ENCODE measurements at places on chromosomes 3 and 15.

DNA sequence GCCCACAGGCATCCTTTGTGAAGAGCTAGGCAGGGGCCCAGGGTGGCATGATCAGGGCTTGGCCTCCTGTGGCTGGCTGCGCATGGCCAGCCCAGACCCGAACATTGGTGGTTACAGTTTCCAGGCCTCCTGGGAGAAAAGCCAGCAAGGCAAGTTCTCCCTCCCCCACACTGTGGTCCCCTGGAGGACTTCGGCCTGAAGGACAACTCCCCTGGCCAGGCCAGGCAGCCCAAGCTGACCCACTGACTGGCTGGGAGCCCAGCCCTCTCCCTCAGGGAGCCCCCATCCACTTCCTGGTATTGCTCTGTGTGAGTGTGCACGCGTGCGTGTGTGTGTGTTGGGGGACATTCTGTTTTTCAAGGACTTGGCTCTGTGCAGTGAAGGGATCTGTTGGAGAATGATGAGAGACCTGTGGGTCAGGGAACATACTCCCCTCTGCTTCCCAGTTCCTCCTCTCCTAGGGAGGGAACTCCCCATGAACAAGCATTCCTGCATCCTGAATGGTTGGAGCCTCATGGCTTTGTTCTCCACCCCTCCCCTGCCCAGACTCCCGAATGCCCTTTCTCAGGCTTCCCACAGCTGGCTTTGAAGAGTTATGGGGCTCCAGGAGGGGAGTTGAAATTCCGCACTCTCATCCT, 29.5 kb downstream of the CORO2B start:
- DNase-seq: no peak

- no peak for DNase-seq
These were observed 44.4 kb upstream of the LARS2 start for GRCh38 chr3:45343947-45344346.

- no peak for DNase-seq
These were observed 237.6 kb upstream of the CHRNA7 start for GRCh38 chr15:31792611-31793199.

GRCh38 chr15:63049783-63050371, 7.3 kb downstream of the TPM1 start:
- no peak for DNase-seq

- DNase-seq: no peak
These were observed 23.6 kb upstream of the BSN start for GRCh38 chr3:49530701-49531100.

DNA sequence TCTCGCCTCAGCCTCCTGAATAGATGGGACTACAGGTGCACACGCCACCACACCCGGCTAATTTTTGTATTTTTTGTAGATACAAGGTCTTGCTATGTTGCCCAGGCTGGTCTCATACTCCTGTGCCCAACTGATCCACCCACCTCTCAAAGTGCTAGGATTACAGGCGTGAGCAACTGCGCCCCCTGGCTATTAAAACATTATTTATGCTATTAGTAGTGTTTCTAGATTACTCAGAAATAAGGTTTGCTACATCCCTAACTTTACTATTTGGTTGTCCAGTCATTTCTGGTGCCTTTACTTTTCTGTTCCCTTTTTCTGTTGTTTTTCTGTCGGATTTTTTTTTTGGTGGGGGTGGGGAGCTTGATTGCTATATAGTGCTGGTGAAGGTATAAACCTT, 393.6 kb upstream of the TPM1 start:
- DNase-seq: no peak

- DNase-seq: no peak
These were observed 525.5 kb downstream of the ZIC1 start for GRCh38 chr3:147934451-147935180.

- no peak for DNase-seq
These were observed 37.2 kb downstream of the TIGIT start for GRCh38 chr3:114331007-114331406.

- no peak for DNase-seq
These were observed 11.6 kb downstream of the THBS1 start for GRCh38 chr15:39592500-39592899.

DNA sequence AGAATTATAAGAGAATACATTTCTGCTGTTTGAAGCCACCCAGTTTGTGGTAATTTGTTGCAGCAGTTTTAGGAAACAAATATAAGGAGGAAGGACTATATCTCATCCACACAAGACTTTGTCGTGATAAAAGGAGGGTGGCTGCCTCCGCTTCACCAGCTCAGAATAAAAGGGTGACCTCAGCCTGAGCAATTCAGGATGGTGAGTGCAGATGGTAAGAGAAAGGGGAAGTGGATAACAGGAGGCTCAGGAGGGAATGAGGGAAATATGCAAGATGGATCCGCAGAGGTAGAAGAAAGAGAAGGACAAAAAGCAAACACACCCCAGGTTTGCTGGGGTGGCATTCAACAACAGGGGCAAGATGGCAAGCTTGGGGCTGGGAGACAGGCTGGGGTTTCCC, 108.1 kb upstream of the TNFAIP8L3 start:
- DNase-seq: no peak

- no peak for DNase-seq
These were observed 30.1 kb upstream of the TMEM115 start for GRCh38 chr3:50389414-50389767.

GRCh38 chr3:70833239-70833960, 521.0 kb upstream of the MDFIC2 start:
- DNase-seq: no peak

- no peak for DNase-seq
These were observed 102.2 kb downstream of the CD47 start for GRCh38 chr3:107988460-107989175.

GRCh38 chr15:85667491-85668424, 127.0 kb downstream of the KLHL25 start:
- peak; percentile 20 for DNase-seq

- no peak for DNase-seq
These were observed 891.1 kb downstream of the TUSC7 start for GRCh38 chr3:117600666-117601065.

- DNase-seq: no peak
These were observed 60.6 kb downstream of the ALCAM start for GRCh38 chr3:105427332-105427731.

DNA sequence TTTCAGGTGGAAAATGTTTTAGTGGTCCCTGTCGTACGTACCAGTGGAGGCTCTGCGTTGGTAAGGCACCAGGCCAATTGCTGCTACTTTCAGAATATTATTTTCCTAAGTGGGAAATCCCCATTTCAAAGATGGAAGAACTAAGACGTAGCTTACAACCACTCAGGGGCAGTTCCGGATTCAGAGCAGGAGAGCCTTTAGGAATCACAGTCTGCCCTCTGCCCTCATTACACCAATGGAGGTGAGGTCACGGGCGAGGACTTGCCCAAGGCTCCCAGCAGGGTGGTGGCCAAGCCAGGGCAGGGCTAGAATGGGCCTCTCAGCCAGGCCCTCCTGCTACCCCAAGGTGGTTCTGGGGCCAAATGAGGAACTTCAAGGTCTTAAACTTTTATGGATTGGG, 72.6 kb downstream of the RASGRF1 start:
- DNase-seq: no peak

DNA sequence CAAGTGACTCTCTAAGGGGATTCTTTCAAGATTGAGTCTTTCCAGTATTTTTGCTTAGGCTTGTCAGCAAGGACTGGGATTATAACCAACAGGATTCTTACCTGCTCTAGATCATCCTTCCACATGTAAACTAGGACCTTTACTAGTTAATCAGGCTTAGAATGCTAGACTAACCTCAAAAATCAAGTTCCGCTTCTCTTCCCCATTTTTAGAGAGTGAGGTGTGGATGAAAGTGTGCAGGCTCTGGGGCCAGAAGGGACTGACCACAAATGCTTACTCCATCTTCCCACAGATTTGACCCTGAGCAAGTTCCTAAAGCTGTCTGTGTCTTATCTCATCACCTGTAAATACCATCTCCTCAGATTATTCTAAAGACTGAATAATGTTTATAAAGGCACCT, 89.5 kb upstream of the IL12A start:
- no peak for DNase-seq
